Hematopoietic multipotent progenitor cell treated with erythropoietin and hydrocortisone succinate and interleukin-3 and kit ligand, for 6 days (in vitro differentiated cells): ENCODE measurements at places on chromosomes 2 and 18.

- no peak for DNase-seq
These were observed 51.3 kb downstream of the FMNL2 start for GRCh38 chr2:152386266-152386665.

- DNase-seq: no peak
These were observed 39.0 kb upstream of the NEDD4L start for GRCh38 chr18:58005011-58005410.

GRCh38 chr2:36456227-36457175, 100.9 kb downstream of the CRIM1 start:
- DNase-seq: no peak

- no peak for DNase-seq
These were observed 461.4 kb downstream of the TGIF1 start for GRCh38 chr18:3911413-3911812.

DNA sequence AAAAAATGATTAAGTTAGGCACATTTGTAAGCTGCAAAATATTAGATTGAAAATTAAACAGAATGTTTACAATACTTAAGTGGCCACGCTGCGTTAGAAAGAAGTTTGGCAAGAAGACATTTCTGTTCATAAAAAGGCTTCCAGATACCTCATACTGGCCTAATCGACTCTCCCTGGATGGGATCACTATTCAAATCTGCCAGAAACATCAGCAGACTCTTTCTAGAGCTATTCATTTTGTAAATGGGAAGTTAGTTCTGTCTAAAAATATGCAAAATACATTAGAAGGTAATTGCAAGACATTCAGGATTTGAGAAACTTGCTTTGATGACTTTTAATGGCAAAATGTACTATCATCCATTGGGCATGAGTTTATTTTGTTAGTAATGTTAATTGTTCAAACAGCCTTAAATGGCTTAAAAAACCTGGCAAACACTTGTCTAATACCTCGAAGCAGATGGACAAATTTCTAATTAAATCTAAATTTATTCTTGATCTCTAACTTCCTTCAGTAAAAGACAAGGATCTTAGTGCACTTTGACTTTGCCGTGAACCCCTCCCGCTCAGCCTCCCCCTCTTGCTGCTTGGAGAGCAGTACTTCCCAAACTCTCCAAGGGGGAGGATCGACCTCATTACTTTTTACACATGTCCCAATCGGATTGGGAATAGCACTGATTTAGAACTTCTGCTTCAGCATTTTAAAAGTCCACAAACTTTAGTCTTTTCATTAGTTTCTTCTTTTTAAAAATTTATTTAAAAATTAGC, 103.5 kb downstream of the SMIM21 start:
- no peak for DNase-seq

DNA sequence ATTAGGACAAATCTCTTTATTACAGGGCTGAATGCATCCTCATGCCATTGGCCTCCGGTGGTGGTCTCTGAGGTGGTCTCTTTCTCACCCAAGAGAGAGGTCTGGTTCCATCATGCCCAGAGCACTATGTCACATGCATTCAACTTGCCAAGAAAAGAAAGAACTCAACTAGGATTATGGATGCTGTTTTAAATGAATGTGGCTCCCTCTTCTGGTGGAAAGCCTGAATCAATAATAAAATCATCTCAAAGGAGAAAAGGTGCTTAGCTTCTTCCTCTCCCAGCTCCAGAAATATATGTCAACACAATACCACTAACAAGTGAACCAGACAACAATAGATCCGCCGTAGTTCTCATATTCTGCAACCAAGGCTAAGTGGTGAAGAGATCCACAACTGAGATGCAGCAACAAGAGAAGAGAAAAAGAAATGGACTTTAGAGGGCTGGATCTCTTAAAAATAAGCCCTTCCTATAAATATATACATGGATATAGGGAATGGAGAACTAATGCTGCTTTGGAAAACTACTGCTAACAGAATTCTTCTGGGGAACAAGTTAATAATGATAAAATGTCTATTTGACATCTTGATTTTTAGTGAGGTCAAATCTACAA, 396.8 kb downstream of the NCKAP5 start:
- DNase-seq: peak; percentile 61

GRCh38 chr2:55163941-55164390, 68.1 kb downstream of the CLHC1 start:
- DNase-seq: no peak

GRCh38 chr18:58761241-58761969, 90.1 kb downstream of the MALT1 start:
- DNase-seq: no peak
